ENCODE measurements at places on chromosomes 12 and 14. TPM values are rescaled to one million over a fixed set of nuclear protein-coding genes. Genes with fewer than 3 reads are reported as not detected.

BIN2 gene
- 4.6 TPM for total RNA-seq

RNASE1 gene
- 343 TPM for total RNA-seq

IFNG-AS1 gene
- not detected for total RNA-seq

DNA sequence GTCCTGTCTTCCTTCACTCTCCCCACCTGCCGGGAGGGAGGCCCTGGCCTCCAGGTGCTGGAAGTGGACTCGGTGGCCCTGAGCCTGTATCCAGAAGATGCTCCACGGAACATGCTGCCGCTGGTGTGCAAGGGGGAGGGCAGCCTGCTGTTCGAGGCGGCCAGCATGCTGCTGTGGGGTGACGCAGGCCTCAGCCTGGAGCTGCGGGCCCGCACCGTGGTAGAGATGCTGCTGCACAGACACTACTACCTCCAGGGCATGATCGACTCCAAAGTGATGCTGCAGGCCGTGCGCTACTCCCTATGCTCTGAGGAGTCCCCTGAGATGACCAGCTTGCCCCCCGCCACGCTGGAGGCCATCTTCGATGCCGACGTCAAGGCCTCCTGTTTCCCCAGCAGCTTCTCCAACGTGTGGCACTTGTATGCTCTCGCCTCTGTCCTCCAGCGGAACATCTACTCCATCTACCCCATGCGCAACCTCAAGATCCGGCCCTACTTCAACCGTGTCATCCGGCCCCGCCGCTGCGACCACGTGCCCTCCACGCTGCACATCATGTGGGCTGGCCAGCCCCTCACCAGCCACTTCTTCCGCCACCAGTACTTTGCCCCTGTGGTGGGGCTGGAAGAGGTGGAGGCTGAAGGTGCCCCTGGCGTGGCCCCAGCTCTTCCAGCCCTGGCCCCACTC lies 8.8 kb downstream of the VRTN start:
- no peaks in the 10 kb centered on the region for H3K36me3 ChIP-seq
- H3K4me1 ChIP-seq = no peaks in the 10 kb centered on the region

DNA sequence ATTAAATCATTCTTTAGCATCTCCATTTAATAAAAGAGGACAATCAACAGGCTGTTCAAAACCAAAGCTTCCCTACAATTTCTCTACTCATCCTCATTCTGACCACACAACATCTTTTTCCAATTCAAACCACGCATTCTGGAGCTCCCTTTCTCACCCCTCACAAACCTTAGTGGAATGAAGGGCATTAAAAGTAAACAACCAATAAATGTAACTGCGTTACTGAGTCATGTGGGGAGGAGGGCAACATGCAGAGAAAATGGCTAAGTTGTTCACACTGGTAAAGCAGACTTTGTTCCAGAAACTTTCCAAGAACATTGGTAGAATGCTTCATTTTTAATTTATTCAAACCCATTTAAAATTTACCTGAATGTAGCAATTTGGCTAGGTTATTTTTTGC lies 19.6 kb downstream of the SOX5 start:
- H3K27me3 ChIP-seq = no peaks in the 10 kb centered on the region
- DNase-seq = no peak
- H3K27ac ChIP-seq = no peak overlapping the region
- H3K4me3 ChIP-seq = no peak overlapping the region
- H3K36me3 ChIP-seq = no peaks in the 10 kb centered on the region

GRCh38 chr12:128817111-128818015 lies 6.4 kb downstream of the SLC15A4 start:
- H3K36me3 ChIP-seq = peaks cover 8% of the 10 kb centered on the region
- H3K4me1 ChIP-seq = peaks cover 60% of the 10 kb centered on the region
- H3K4me3 ChIP-seq = no peak overlapping the region
- H3K27ac ChIP-seq = peak overlapping the region; percentile 88
- H3K27me3 ChIP-seq = no peaks in the 10 kb centered on the region

DNA sequence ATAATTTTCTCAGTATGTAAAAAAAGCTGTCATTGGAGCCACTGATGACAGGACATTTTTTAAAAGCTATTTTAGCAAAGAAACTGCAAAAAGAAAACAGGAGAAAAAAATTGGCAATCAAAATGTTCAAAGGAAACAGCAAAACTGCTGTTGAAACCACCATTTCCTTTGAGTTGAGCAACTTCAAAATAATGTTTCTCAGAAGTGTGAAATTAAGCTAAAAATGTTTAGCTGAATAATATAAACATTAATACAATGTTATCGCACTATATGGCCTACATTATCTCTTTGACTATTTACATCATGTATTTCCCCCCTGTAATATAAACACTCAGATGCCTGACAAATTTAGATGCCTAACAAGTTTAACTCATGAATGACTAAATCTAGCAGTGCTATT lies 23.4 kb upstream of the GLIPR1 start:
- no peak overlapping the region for H3K4me3 ChIP-seq
- no peaks in the 10 kb centered on the region for H3K27me3 ChIP-seq
- DNase-seq = no peak
- no peaks in the 10 kb centered on the region for H3K4me1 ChIP-seq

GRCh38 chr12:123761841-123762714 lies at the start of gene DNAH10:
TSS of gene DNAH10 (plus strand) at chr12:123762301. CDS start at chr12:123762337, 36 bp downstream.
- DNase-seq = no peak
- H3K4me1 ChIP-seq = no peaks in the 10 kb centered on the region
- H3K27ac ChIP-seq = no peak within 1 kb of the TSS
- H3K4me3 ChIP-seq = no peak within 1 kb of the TSS
- no peaks in the 10 kb centered on the region for H3K27me3 ChIP-seq

DNA sequence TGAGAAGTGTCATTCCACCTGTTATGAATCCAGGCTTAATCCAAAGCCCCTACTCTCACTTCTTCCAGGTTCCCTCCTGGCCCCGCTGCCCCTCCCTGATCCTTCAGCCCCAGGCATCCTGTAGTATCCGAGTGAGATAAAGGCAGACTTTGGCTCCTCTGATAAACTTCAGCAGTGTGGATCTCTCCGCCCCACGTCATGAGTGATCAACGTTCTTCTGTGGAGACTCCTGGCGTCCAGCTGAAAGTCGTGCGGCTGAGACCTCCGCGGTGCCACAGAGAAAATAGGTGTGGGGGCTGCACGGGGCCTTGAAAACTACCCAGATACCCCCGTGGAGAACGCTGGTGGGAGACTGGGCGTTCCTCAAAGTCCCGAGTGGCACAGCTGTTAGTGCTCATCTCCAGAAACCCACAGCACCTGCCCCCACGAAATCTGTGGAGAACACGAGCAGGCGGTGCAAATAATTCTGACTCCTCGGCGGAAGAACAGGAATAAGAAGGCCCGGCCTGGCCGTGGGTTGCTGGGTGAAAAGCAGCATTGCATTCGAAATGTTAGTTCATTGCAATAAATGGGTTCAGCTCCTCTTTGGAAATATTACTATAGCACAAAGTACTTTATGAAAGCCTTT lies 180.0 kb upstream of the RGS6 start:
- no peak overlapping the region for H3K27ac ChIP-seq
- H3K36me3 ChIP-seq = no peaks in the 10 kb centered on the region
- H3K4me1 ChIP-seq = no peaks in the 10 kb centered on the region
- H3K4me3 ChIP-seq = no peak overlapping the region
- DNase-seq = no peak

- H3K36me3 ChIP-seq = peaks cover 27% of the 10 kb centered on the region
- DNase-seq = no peak
- H3K27me3 ChIP-seq = no peaks in the 10 kb centered on the region
- no peak overlapping the region for H3K4me3 ChIP-seq
- H3K4me1 ChIP-seq = no peaks in the 10 kb centered on the region
- H3K27ac ChIP-seq = no peak overlapping the region
These were observed 77.3 kb downstream of the DAAM1 start for GRCh38 chr14:59265808-59266207.

DNA sequence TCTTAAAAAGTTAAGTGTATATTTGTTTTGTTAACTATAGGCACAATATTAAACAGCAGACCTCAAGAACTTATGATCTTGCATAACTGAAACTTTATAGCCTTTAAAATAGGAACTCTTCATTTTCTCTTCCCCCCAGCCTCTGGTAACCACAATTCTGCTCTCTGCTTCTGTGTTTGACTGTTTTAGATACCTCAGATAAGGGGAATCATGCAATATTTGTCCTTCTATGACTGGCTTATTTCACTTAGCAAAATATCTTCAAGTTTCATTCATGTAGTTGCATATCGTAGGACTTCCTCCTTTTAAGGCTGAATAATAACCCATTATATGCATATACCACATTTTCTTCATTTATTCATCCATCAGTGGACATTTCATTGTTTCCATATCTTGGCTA lies 131.3 kb downstream of the PTPRO start:
- H3K4me1 ChIP-seq = no peaks in the 10 kb centered on the region
- H3K4me3 ChIP-seq = no peak overlapping the region
- DNase-seq = no peak
- H3K27me3 ChIP-seq = no peaks in the 10 kb centered on the region

DNA sequence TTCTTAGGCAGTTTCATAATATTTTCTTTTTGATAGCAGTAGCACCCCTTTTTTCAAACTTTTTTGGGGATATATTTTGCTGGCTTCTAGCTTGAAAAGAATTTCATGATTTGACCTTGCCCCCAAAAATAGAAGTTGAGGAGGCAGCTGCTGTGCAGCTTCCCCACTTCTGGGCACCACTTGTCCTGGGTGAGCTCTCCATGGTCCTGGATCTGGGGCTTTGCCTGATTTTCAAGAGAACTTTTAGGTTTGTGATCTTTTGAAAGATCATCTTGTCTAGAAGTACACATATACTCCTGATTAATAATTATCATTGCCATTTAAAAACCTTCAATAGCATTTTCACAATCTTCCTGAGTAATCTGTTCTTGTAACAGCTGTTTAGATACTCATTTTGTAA lies 271.6 kb downstream of the NPAS3 start:
- no peaks in the 10 kb centered on the region for H3K36me3 ChIP-seq
- H3K27ac ChIP-seq = no peak overlapping the region
- no peaks in the 10 kb centered on the region for H3K27me3 ChIP-seq

- DNase-seq = peak; percentile 79
- no peak overlapping the region for H3K27ac ChIP-seq
- H3K4me3 ChIP-seq = no peak overlapping the region
- H3K27me3 ChIP-seq = no peaks in the 10 kb centered on the region
These were observed 8.3 kb downstream of the PROX2 start for GRCh38 chr14:74867673-74868072.

- H3K27ac ChIP-seq = no peak overlapping the region
- H3K4me3 ChIP-seq = no peak overlapping the region
- no peaks in the 10 kb centered on the region for H3K27me3 ChIP-seq
- no peak for DNase-seq
These were observed 25.9 kb downstream of the DDX47 start for GRCh38 chr12:12839003-12839395.

DNA sequence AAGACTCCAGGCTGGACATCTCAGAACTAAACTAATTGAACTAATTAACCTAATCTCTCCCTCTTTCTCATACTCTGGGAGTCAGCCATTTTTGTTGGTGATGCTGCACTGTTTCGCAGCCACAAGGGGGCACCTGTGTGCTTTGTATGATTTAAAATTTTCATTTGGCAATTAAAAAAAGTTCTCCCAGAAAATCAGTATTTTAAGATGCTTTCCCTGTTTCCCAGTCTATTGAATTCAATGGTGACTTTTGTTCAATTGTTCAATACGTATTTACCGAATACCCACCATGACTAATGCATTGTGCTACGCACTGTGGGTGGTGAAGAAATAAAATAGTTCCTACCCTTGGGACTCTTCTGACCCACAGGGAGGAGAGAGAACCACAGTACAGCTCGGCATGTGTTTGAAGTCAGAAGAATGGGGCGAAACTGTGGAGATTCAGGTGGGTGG lies 63.7 kb downstream of the ZNF664 start:
- H3K27me3 ChIP-seq = no peaks in the 10 kb centered on the region
- no peak overlapping the region for H3K27ac ChIP-seq
- no peaks in the 10 kb centered on the region for H3K36me3 ChIP-seq
- no peak overlapping the region for H3K4me3 ChIP-seq
- no peak for DNase-seq
- no peaks in the 10 kb centered on the region for H3K4me1 ChIP-seq

All from right atrium auricular region (tissue), 2 donors.